Cardiac muscle cell (in vitro differentiated cells and primary cell): ENCODE measurements at places on chromosomes 16 and 17. TPM values are rescaled to one million over a fixed set of nuclear protein-coding genes. Genes with fewer than 3 reads are reported as not detected.
A peak's percentile ranks its signal among the peaks of the same experiment; 100 is the strongest.

DNA sequence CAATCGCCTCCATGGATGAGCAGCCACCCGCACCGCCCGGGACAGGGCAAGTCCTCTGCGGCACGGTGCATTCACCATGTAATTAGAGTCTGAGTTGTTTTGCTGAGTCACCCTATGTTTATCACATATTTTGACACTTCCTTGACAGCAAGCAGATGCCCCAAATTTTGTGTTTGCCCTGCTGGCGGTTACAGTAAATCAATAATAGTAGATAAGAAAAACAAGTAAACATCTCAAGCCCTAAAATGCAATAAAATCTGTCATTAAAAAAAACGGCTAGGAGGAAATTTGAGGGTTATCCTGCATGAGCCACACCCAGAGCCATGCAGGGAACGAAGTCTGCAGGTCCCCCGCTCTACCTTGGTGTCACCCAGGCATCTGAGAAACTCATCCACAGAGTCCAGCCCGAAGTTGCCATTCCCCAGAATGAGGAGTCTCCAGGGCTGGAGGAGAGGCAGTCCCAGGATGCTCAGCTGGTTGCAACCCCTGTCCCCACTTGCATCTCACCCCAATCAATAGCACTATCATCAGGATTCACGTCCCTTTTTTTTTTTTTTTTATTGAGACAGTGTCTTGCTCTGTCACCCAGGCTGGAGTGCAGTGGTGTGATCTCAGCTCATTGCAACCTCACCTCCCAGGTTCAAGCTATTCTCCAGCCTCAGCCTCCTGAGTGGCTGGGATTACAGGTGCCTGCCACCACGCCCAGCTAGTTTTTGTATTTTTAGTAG lies 16.5 kb upstream of the ST6GALNAC1 start:
- no peaks in the 10 kb centered on the region for H3K27me3 ChIP-seq
- H3K36me3 ChIP-seq: no peaks in the 10 kb centered on the region
- H3K27ac ChIP-seq: no peak overlapping the region

Gene TAT
- not detected in 2 replicates for total RNA-seq

DNA sequence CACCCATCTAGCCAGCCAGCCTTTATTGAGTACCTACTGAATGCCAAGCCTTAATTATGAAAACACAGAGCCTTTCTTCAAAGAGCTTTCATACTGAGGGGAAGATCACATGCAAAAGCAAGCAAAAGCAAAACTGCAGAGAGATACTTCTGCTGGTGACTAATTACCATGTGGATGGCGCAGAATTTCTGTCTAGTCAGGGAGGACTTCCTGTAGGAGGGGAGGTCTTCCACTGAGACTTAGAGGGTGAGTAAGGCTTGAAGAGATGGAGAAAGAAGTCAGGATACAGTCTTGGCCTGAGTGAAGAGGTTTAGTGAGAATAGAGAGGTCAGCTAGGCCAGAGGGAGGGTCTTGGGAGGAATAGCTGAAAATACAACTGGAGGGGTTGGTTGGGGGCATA lies 53.9 kb upstream of the CCL2 start:
- H3K27ac ChIP-seq: no peak overlapping the region
- no peak overlapping the region for H3K4me3 ChIP-seq
- DNase-seq: peak; percentile 25
- no peaks in the 10 kb centered on the region for H3K36me3 ChIP-seq

DNA sequence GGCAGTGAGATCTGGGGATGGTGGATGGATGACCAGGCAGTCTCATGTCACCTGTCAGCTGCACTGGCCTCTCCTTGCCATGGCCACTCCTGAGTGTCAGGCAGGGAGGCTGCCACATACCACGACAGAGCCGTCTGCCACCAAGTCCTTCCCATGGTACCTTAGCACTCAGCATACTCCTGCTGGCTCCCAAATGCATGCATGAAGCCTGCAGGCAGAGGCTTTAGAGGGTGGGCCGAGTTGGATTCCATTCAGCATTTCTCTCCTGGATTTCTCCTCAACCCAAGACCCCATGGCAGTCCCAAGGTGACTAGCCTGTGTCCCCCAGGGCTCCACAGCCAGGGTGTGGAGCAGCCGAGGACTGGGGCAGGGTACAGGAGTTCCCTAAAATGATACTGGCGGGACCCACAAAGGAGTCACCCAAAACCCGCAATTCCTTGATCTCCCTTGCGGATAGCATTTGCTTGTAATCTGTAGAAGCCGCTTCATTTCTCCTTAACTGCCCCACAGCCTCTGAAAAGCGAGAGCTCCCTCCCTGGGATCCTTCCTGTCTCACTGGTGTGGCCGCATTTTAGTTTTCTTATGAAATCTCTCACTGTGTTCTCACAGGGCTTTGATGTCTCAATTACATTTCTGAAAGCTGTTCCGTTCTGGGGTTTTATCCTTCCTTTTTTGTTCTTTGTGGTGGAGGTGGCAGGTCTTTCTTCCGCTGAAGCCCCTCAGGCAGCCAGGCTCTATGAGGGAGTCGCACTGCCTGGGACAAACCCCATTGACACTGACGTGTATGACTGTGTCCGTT lies 141.4 kb downstream of the SOCS1 start:
- no peaks in the 10 kb centered on the region for H3K4me1 ChIP-seq
- no peaks in the 10 kb centered on the region for H3K27me3 ChIP-seq
- no peak for DNase-seq
- H3K36me3 ChIP-seq: no peaks in the 10 kb centered on the region
- no peak overlapping the region for H3K27ac ChIP-seq
- no peak overlapping the region for H3K4me3 ChIP-seq

- no peaks in the 10 kb centered on the region for H3K27me3 ChIP-seq
- no peak overlapping the region for H3K27ac ChIP-seq
- H3K4me1 ChIP-seq: no peaks in the 10 kb centered on the region
- peak; percentile 86 for DNase-seq
Observed at GRCh38 chr16:48353565-48354163, 31.5 kb downstream of the SIAH1 start.

DNA sequence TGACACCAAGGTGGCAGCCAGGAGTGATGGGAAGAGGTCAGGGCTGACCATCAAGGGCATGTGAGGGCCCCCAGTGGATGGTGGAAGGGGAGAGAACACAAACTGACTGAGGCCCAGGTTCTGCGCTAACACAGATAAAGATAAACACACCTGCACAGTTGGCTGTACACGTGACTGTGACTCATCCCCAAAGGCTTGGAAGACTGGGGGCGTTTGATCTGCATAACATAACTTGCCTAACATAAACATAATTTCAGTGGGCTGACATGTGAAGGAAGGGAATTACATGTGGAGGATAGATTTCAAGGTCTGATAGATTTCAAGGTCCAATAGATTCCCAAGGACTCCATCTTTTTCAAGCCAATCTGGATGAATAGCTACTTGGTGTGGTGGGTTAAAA lies 100.9 kb upstream of the TNRC6C start:
- H3K27ac ChIP-seq: no peak overlapping the region
- no peaks in the 10 kb centered on the region for H3K36me3 ChIP-seq
- H3K27me3 ChIP-seq: no peaks in the 10 kb centered on the region
- no peak for DNase-seq
- no peaks in the 10 kb centered on the region for H3K4me1 ChIP-seq

Gene ARMC7
- total RNA-seq: 8.8 and 10.0 TPM in 2 replicates

GRCh38 chr16:15954814-15955151 lies 5.4 kb downstream of the ABCC1 start:
- H3K27me3 ChIP-seq: no peaks in the 10 kb centered on the region
- no peak for DNase-seq
- H3K4me1 ChIP-seq: peaks cover 16% of the 10 kb centered on the region
- no peaks in the 10 kb centered on the region for H3K36me3 ChIP-seq
- H3K4me3 ChIP-seq: no peak overlapping the region
- no peak overlapping the region for H3K27ac ChIP-seq

DNA sequence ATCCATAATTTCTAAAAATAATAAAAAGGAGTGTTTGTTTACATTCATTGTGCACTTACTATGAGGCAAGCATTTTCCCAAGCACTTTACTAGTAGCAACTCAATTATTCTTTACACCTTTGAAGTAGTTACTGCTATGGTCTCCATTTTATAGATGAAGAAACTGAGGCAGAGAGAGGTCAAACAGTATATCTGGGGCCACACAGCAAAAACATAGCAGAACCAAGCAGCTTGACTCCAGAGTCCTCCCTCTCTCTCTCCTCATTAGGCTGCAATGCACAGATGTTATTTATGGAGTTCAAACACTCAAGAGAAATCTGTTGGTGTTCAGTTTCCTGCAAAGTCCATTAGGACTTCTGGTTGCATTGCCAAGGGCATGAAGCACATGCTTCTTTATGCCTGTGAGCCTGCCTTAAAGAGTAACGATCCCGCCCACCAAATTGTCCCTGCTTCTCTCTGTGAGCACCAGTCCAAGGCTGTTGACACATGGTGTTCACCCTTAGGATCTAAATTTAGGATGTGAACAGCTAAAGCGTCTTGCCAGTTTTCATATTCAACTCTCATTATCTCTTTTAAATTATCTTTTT lies 44.0 kb downstream of the GPRC5B start:
- peaks cover 24% of the 10 kb centered on the region for H3K4me1 ChIP-seq
- H3K4me3 ChIP-seq: no peak overlapping the region
- no peaks in the 10 kb centered on the region for H3K36me3 ChIP-seq
- H3K27ac ChIP-seq: peak overlapping the region; percentile 61

DNA sequence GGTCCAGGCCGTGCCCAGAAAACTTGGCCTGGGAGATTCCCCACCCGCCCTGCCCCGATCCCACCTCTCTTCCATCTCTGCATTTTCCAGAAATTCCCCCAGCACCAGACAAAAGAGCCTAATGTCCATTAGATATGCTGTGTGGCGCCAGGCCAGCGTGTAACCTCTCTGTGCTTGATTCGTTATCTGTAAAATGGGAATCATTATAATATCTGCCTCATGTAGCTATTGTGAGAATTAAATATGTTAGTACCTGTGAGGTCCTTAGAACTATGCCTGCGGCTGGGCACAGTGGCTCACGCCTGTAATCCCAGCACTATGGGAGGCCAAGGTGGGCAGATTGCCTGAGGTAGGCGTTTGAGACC lies 33.6 kb upstream of the IL21R start:
- no peaks in the 10 kb centered on the region for H3K36me3 ChIP-seq
- no peak overlapping the region for H3K4me3 ChIP-seq
- H3K4me1 ChIP-seq: peaks cover 3% of the 10 kb centered on the region
- no peak overlapping the region for H3K27ac ChIP-seq
- H3K27me3 ChIP-seq: no peaks in the 10 kb centered on the region

DNA sequence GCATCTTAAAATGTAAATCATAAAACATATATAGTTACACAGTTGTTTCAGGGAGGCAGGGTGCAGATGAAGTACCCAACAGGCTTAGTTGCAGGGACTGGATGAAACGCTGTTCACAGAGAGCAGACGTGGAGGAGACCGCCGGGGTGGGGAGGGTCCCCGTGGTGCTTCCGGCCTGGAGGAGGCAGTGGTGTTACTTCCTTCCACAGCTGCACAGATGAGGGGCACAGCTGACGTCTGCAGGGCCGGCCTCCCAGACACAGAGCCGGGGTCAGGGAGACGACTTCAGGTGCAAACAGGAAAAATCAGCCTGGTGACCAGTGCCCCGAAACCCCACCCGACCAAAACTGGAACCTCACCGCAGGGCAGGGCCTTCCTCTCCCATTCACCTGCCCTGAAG lies 17.1 kb downstream of the SPIRE2 start:
- no peak for DNase-seq
- no peak overlapping the region for H3K27ac ChIP-seq
- peaks cover 11% of the 10 kb centered on the region for H3K4me1 ChIP-seq
- no peaks in the 10 kb centered on the region for H3K36me3 ChIP-seq

DNA sequence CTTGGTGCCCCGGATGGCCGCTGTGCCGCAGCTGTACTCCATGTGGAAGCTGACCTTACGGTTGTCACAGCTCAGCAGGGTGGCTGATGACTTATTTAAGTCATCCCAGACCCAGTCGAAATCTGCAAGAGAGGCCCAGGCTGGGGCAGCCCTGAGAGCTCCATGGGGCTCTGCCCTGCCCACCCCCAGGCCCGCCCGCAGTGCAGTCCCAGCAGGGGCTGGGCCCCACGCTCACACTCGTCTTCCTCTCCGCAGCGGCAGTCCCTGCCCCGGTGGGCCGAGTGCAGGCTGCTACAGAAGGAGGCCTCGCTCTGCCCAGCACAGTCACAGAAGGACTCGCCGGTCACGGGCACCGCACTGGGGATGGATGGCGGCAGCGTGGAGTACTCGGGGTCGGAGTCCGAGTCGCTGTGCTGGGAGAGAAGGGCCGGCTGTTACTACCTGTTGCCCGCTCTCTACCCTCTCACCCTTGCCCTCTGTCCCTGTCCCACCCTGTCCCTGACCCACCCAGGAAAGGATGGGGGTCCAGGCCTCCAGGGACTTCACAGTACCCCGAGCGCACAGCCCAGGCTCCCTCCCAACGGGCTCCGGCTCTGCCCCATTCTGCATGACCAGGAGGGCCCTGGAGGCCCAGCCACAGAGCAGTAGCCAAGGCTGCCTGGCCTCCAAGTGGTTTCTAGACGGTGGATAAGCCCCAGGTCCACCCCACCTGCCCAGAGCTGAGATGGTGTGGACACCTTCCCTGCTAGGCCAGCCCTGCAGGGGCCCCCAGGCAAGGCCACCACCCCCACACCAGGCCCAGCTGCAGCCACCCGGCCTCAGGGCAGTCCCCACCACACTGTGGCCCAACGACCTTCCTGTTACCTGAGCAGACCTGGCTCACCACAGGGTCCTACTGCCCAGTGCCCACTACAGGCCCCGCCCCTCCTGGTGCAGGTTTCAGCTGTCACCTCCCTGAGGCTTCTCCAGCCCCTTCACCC lies 3.9 kb downstream of the SPSB3 start:
- H3K36me3 ChIP-seq: no peaks in the 10 kb centered on the region
- no peak for DNase-seq
- H3K4me1 ChIP-seq: peaks cover 7% of the 10 kb centered on the region
- no peak overlapping the region for H3K4me3 ChIP-seq
- no peaks in the 10 kb centered on the region for H3K27me3 ChIP-seq

- no peaks in the 10 kb centered on the region for H3K36me3 ChIP-seq
- H3K4me1 ChIP-seq: no peaks in the 10 kb centered on the region
- H3K4me3 ChIP-seq: no peak overlapping the region
- peaks cover 6% of the 10 kb centered on the region for H3K27me3 ChIP-seq
Observed at GRCh38 chr16:55853114-55853513, 20.2 kb upstream of the CES1 start.

GRCh38 chr17:75241143-75241430 lies 20.3 kb downstream of the GGA3 start:
- H3K27me3 ChIP-seq: no peaks in the 10 kb centered on the region
- no peak overlapping the region for H3K27ac ChIP-seq
- H3K36me3 ChIP-seq: peaks cover 38% of the 10 kb centered on the region
- H3K4me3 ChIP-seq: no peak overlapping the region

DNA sequence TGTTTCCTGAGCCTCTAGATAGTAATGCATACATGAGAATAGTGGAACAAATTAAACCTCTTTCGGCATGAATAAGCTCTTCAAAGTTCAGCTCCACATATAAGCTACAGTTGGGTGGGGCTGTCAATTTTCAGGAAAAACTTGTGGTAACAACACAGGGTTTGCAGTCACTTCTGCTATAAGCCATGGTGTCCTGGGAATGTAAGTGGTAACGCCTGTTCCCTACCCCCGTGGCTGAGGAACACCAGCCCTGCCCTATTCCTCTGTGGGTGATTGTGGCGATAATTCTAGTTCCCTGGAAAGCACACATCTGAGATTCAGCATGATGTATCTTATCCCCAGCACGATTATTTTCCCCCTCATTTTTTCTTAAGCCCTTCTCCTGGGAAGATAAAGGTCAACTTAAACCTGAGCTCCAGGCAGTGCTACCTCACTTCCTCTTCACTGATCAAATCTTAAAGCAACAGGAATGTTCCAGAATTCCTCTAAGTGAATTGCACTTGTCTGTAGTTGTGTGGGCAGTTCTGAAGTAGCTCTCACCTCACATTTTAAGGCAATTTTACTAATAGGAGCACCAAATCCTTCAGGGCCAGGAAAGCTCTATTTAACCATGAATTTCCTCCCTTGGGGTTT lies 500.7 kb upstream of the HSBP1 start:
- no peaks in the 10 kb centered on the region for H3K27me3 ChIP-seq
- H3K4me3 ChIP-seq: no peak overlapping the region
- H3K4me1 ChIP-seq: no peaks in the 10 kb centered on the region
- no peak overlapping the region for H3K27ac ChIP-seq
